ENCODE measurements at places on chromosomes 5 and 9.

DNA sequence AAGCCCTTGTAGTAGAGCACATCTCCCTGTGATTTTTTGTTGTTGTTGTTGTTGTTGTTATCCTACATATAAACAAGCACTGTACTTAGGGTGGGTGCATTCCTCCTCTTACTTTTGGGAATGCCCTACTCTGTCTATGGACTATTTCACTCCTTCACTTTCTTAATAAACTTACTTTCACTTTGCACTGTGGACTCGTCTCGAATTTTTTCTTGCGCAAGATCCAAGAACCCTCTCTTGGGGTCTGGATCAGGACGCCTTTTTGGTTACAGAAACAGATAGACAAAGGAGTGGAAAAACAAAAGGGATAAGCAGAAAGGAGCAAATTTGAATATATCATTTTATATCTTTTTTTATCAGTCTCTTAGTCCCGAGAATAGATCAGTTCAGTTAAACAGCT, 14.4 kb upstream of the PAIP1 start:
- no peak for DNase-seq

DNA sequence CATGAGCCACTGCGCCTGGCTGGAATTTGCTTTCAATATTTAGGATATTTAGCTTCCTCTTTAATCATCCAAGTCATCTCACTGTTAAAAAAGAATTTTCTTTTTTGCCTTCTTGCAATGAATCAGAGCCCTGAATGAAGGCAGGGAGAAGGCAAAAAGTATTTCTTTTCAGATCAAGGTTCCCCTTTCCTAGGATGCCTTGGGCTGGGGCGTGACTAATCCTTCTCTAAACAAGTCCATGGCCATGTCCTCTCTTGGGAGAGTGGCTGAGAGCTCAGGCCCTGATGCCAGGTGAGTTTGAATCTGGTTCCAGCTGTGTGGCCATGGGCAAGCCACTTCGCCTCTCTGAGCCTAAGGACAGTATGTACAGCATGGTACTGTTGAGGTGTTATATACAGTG, 84.8 kb upstream of the NEURL1B start:
- no peak for DNase-seq

DNA sequence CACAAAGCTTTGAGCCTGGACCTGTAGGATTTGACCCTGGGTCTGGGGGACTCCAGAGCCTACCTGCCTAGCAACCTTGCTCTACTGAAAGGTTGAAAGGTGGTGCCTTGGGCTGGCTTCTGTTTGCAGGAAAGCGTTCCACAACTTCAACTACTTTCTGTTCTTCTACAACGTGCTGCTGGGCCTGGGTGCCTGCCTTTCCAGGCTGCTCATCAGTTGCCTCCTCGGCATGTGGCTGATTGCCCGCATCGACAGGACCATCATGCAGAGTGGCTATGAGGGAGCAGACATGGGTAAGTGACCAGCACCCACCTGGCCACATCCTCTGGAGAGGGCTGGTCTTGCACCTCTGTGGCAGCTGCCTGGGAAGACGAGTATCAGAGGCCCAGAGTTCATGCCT, 13.6 kb upstream of the CCDC180 start:
- no peak for DNase-seq

DNA sequence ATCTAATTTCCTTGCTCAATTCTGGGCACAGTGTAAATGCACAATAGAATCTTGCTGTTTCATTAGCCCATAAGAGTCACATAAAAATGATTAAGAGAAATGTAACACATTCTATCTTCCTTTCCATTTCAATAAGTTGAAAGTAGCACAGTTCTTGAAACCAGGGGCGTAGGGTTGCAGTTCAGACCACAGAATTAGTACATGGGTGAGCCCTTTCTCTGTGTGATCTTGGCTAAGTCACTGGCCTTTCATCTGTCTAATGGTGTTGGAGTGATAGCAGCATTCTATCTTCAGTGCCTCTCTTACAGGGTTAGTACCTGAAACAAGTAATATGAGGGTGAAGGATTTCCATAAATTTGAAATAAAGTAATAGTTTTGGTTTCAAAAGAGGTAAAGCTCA, 445.3 kb upstream of the ZNF462 start:
- no peak for DNase-seq

- peak; percentile 40 for DNase-seq
These were observed 1633.8 kb downstream of the MAT2B start for GRCh38 chr5:165139262-165139661.

DNA sequence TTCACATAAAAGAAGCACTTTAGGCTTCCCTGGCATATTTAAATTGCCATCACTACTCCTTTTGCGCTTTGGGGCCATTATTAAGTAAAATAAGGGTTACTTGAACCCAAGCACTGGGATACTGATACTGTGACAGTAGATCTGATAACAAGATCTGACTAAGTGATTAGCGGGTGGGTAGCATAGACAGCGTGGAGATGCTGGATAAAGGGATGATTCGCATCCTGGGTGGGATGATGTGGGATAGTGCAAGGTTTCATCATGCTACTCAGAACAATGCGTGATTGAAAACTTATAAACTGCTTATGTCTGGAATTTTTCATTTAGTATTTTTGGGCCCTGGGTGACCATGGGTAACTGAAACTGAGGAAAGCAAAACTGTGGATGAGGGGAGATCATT, 75.1 kb downstream of the PTTG1 start:
- no peak for DNase-seq

GRCh38 chr5:83377131-83377865, 94.2 kb upstream of the VCAN start:
- peak; percentile 82 for DNase-seq

DNA sequence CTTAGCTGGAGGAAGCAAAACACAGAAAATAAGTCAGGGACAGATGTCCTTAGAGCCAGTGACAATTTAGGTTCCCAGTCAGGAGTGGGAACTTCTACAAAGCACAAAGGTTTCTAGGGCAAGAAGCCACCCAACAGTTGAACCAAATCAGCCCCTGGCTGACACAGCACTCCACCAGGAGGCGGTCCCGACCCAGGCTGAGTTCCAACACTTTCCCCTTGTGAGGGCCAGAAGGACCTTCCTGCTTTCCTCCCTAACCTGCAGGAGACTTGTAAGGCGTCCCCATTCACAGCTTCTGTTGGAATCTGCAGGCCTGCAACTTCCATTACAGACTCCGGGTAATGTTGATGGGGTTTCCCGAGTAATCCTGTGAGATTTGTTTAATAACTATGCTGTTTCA, 416.4 kb upstream of the IRX1 start:
- DNase-seq = no peak

GRCh38 chr5:17436350-17436749, 61.7 kb upstream of the TAF11L2 start:
- peak; percentile 49 for DNase-seq

DNA sequence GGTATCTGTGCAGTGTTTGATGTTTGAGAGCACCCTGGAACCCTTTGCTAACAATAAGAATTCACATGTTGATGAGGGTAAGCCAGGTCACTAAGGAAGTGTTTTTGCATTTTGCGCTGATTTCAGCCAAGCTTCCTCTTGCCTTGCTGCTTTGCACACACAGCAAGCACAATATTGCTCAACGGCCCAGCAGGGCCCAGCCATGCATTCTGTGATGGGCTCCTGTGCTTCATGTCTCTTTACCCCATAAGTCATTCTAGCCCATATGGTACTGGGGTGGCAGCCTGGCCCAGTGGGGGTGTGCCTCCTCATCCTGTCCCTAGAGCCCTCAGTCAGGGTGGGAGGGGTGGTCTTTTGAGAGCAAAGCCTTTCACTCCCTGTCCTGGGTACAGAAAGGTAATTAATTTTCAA, 481.3 kb downstream of the GADD45G start:
- DNase-seq = peak; percentile 64

GRCh38 chr5:54703133-54703532, 185.6 kb downstream of the SNX18 start:
- peak; percentile 68 for DNase-seq

GRCh38 chr5:32173267-32174010, 680 bp downstream of the GOLPH3 start:
- peak; percentile 30 for DNase-seq

DNA sequence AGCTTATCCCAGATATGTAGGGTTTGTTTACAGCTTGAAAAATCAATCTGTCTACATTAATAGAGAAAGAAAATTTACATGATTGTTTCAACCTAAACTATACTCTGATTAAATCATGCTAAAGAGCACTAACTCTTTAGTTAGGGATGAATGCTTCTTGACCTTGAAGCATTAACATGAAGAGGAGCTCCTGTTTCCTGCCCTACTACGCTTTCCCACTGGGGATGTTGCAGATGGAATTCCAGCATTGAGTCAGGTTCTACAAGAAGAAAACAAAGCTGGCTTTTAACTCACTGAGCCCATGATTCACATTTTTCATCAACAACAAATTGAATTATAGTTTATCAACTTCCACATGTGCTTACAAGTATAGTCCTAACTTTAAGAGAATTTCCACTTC, 471.3 kb downstream of the TMEM232 start:
- no peak for DNase-seq

DNA sequence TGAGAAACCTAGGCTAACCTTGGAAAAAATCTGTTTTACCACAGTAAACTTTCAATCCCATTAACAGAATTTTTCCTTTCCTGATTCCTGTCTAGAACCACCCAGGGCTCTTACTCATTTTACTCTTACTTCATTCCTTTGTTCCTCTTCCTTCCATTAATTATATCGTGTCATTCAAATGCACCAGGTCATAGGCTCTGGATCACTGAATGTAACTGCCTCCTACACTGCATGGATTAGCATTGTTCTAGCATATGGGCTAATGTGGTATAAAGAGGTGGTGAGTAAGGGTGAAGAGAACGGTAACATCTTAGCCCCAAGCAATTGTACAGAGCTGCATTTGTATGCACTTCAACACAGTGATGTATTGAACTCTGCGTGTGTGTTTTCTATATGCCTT, 49.5 kb upstream of the SPINK5 start:
- DNase-seq = no peak

- peak; percentile 21 for DNase-seq
These were observed 98.6 kb downstream of the YTHDC2 start for GRCh38 chr5:113612060-113612496.

- no peak for DNase-seq
These were observed 71.0 kb downstream of the LRRC70 start for GRCh38 chr5:62649476-62650113.

- DNase-seq = no peak
These were observed 387.1 kb upstream of the IZUMO3 start for GRCh38 chr9:24932785-24933184.

GRCh38 chr9:73617586-73617985, 465.9 kb downstream of the ANXA1 start:
- DNase-seq = no peak

DNA sequence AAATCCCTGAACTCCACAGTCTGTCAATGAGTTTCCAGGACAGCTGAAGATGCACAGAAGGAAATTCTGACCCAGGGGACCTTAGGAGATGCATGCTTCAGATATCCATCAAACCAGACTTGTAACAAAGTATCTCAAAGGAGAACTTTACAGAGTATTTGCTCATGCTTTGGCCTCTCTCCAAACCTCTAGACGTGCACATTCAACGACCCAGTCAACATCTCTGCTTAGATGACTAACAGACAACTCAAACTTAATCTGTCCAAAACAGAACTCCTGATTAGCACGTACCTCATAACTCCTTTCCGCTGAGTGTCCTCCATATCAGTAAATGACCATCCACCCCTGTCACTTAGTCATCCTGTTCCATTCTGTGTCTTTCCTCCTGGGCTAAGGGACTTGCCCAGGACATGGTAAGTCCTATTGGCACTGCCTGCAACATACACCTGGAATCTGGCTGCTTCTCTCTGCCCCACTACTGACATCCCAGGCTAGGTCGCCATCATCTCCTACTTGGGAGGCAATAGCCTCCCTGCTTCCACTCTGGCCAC, 107.4 kb downstream of the LMNB1 start:
- no peak for DNase-seq

- no peak for DNase-seq
These were observed 65.5 kb downstream of the INSYN2B start for GRCh38 chr5:169914766-169915165.

GRCh38 chr5:65213921-65214525, 267.7 kb downstream of the ADAMTS6 start:
- DNase-seq = no peak

DNA sequence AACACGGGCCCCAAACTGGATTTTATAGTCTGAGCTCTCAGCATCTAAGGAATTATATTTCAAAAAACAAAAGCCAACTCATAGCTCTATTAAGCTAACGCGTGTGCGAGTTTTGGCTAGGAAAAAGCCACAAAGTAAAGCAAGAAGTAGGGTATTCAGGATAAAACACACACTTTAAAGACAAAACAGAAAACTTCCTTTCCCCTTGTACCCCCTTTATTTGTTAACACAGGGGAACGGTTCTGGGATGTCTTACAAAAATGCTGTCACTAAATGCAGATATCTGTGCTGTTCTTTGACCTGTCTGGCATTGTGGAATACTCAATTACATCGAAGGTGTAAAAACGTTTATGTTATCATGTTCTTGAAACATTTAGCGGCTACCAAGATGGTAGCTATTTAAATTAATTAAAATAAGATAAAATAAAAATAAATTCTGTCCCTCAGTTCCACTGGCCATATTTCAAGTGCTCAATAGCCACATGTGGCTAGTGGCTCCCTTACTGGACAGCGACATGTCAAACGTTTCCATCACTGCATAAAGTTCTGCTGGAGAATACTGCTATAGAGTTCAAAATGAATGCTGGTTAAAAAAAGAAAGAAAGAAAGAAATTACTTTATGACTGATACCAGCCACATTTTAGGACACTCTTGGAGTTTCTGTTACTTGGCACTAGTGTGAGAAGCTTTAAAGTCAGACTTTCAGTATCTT, 7.2 kb upstream of the MEF2C start:
- DNase-seq = no peak

- DNase-seq = no peak
These were observed 221.6 kb upstream of the SLC30A5 start for GRCh38 chr5:68872088-68872839.

- no peak for DNase-seq
These were observed 30.6 kb downstream of the GFRA3 start for GRCh38 chr5:138243794-138244193.
